ENCODE measurements at places on chromosomes 2 and 18. TPM values are rescaled to one million over a fixed set of nuclear protein-coding genes. Genes with fewer than 3 reads are reported as not detected.

The CRACDL gene
- total RNA-seq, result not detected

- DNase-seq, result peak; percentile 61
Measured at GRCh38 chr2:75604484-75604883, 42.1 kb upstream of the MRPL19 start.

The LIMS1 gene
- total RNA-seq, result 132 TPM

DNA sequence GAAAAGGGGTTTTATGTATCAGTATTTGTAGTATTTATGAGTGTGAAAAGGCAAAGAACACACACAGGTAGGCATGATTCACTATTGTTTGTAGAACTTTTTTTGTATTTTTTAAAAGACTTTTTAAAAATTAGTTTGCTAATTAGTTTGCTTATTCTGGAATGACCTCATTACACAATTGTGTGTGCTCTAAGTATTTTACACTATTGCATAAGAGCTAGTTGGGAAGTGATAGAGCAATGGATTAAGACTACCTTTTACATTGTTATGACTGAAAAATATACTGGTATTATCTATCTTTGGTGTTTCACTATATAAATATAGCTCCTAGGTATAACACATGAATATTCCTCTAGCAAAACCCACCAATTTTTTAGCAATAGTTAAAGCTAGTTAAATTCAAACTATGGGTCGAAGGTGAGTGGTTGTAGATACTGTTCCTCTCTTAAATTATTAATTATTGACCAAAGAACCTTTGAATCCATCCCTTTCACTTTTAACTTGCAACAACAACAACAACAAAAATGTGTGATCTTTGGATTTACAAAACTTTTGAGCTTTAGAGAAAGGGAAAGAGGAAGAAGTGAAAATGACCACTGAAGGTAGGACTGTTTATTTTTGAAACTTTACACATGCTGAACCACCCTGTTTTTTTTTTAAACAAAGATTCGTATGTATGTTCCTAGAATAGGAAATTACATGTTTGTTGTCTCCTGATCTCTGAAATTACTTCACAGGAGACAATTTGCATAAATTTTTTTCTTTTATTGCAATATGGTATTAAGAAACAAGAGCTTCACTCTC, 18.7 kb downstream of the ITPRID2 start:
- no peak for DNase-seq

GRCh38 chr2:70523672-70523995, 30.0 kb downstream of the TGFA start:
- DNase-seq, result no peak

GRCh38 chr2:74735564-74735963, 81.5 kb downstream of the SEMA4F start:
- no peak for DNase-seq

DNA sequence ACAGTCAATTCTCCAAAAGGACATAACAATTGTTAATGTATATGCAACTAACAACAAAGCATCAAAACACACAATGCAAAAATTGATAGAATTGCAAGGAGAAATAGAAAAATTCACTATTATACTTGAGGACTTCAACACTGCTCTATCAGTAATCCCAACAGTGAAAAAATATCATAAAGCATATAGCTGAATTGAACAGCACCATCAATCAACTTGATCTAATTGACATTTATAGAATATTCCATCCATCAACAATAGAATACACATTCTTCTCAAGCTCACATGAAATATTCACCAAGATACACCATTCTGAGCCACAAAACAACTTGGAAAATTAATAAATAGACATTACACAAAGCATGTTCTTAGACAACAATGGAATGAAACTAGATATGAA, 60.1 kb upstream of the ASXL3 start:
- no peak for DNase-seq

The GCC2 gene
- total RNA-seq, result 8.0 TPM

GRCh38 chr18:13266218-13267100, 47.9 kb downstream of the LDLRAD4 start:
- DNase-seq, result no peak

The STARD7 gene
- 153 TPM for total RNA-seq

The SLC38A11 gene
- total RNA-seq, result not detected

GRCh38 chr2:127012868-127013267, 94.1 kb downstream of the BIN1 start:
- DNase-seq, result no peak

The ANKRD30B gene
- not detected for total RNA-seq

DNA sequence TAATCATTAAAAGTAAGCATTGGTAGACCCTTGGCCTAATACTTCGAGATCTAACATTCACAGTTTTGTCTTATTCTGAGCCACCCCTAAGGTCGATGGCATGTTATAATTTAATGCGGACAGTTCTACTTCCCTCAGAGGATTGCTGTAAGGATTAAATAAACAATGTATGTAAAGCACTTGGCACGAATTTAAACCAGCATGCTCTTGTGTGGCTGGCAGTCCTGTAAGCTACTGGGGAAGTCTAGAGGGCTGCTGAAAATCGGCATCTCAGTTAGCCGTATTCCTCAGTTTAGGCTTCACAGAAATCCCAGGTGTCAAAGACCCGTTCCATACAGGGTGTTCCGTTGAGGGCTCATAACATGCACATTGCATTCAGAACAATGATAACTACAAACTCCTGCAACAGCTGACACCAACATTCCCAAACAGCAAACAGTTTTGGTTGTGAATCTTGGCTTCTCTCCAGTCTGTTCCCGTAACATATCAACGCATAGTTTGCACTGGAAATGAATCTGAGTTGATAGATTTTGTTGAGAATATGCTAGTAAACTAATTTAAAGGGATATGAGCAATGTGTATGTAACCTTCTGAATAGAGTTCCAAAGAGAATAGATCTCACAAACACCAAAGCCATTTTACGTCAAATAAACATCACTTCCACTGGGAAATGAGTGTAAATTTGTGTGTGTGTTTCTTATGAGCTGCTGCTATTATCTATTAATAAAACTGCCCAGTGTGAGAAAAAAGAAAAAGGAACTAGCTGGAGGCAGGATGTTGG, 52.2 kb upstream of the ACKR3 start:
- no peak for DNase-seq

DNA sequence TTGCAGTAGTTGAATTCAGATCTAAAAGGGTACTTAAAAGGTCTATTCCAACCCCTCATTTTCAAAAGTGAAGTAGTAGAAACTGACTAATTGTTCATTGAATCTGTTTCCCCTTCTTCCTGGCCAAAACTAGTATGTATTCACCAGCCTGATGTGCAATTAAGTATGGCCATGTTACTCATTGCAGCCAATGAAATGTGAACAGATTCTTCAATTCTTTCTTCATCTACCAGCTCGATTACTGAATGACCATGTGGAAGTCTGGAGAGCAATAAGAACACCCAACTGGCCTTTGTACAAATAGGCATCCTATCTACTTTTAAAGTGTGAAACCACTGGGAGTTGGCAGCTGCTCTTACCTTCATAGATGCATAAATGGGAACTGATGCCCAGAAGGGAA, 449.0 kb upstream of the ID2 start:
- no peak for DNase-seq

DNA sequence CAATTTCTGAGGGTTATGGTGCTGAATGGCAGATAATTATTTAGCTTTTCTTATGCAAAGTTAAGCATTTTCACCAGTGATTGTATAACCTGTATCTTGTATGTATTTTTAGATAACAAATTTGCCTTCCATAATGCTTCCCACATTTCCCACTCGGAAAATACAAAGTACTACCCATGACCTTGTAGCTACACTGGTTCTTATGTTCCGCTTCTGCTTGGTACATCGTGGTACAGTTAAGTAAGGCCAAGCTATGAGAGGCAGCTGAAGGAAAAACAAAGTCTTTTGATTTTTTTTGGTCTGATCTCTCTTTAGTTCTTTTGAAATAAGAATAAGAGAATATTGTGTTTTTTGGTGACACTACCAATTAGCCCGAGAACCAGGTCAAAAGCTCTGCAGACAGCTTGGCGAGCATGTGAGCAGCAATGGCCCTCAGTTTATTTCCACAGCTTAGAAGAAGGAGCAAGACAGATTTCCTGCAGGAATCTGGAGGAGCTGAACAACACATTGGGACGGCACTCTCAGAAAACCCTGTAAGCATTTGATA, 26.8 kb downstream of the SH3YL1 start:
- DNase-seq, result no peak

- no peak for DNase-seq
Measured at GRCh38 chr2:240395448-240395847, 40.0 kb upstream of the GPC1 start.

DNA sequence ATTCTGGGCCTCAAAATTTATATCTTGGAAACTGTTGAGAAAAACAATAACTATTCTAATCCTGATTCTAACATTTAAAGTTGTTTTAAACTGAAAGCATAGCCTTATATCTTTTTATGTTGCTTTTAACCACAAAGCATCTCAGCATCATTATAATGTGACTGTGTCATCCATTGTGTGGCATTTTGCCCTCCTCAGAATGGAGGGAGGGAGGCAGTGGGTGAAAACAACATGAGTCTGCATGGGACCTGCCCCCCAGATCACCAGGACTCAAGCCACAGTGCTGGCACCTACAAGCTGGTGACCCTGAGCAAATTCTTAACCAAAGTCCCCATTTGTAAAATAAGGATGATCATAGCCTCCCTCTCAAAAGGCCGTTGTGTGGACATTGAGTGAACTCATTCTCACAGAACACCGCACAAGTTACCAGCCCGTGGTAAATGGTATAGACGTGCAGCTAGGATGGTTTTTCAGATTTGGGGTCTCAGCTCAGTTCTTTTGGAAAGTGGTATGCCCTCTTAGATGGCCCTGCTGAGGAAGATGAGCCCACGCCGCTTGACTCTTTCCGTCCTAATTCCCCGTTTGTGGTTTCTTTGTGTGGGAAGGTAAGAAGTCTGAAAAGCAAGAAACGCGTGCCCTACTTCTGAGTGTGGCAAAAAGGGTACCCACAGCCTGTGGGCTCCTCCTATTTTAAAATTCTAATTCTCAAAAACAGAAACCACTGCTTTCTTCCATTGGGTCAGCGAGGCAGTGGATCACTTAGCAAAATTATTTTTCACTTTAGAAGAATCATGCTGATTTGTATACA, 305.0 kb upstream of the ID2 start:
- DNase-seq, result no peak

DNA sequence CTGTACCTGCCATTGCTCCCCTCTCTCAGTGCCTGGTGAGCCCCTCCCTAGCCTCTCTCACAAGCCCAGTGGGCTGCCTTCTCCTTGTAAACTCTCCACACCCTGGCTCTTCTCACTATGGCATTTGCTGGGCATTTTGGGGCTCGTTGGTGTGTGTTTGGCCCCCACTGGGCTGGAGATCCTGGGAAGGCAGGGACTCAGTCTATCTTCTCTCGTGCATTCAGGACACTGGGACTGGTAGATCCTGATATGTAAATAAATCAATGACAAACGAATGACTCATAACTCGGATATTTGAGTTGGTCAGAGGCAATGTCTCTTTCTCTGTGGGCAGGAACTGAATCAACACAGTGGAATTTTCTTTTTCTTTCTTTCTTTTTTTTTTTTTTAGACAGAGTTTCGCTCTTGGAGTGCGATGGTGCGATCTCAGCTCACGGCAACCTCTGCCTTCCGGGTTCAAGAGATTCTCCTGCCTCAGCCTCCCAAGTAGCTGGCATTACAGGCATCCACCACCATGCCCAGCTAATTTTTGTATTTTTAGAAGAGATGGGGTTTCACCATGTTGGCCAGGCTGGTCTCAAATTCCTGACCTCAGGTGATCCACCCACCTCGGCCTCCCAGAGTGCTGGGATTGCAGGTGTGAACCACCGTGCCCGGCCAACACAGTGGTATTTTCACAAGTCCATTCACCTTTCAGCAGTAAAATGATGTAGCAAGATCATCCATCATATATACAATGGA, 144.6 kb upstream of the SPRED2 start:
- DNase-seq, result peak; percentile 98

DNA sequence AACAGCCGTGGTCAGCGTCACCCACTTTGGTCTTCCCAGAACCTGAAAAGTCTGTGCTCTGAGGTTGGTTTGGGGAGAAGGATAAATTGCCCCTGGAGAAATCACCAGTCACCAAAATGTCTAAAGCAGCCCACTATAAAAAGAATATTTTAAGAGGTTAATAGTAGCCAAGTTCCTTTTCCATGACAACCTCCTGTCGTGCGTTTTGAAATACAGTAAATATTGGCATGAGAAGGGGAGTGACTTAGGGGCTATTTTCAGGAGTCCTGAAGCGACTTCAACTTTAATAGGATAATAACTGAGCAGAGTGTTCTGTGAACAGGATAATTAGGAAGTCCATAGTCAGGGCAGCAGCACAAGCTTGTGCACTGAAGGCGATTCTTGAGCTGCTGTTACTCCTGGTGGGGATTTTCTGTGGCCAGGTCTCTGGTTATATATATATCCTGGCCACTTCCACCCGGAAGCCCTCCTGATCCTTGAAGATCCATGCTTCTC, 49.3 kb downstream of the RNF144A start:
- DNase-seq, result no peak

DNA sequence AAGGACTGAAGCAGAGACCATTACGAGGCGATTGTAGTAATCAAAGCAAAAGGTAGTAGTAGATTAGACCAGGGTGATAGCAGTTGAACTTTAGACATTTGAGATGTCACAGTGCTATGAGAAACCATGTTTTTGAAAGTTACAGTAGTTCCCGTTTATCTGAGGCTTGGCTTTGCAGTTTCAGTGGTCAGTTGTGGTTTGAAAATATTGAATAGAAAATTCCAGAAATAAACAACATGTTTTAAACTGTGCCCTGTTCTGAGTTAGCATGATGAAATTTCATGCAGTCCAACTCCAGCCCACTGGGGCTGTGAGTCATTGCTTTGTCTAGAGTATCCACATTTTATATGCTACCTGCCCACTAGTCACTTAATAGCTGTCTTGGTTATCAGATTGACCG, 47.5 kb downstream of the ZNF638 start:
- DNase-seq, result peak; percentile 51

The FAM110C gene
- not detected for total RNA-seq

The DAW1 gene
- total RNA-seq, result 0.17 TPM

GRCh38 chr2:11326677-11327211, 17.7 kb downstream of the ROCK2 start:
- no peak for DNase-seq
